ENCODE measurements at places on chromosomes 12 and 14.

GRCh38 chr12:6345319-6346091 lies 3.6 kb upstream of the TNFRSF1A start:
- peak; percentile 88 for DNase-seq

DNA sequence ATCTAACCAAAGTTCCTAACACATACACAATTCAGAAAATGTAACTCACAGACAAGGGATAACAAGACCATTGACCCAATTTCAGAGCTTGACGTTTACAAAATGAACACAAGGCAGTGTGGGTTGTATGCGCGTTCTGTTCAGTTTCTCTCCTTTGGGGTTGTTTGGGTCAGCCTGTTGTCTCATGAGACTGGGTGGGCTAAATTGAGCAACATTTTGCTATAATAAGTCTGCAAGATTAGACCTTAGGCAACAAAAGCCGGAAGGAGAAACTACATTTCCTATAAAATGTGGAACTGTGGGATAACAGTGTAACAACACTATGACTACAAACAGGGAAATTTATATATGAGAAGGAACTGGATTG lies 18.8 kb upstream of the LTA4H start:
- DNase-seq = no peak

DNA sequence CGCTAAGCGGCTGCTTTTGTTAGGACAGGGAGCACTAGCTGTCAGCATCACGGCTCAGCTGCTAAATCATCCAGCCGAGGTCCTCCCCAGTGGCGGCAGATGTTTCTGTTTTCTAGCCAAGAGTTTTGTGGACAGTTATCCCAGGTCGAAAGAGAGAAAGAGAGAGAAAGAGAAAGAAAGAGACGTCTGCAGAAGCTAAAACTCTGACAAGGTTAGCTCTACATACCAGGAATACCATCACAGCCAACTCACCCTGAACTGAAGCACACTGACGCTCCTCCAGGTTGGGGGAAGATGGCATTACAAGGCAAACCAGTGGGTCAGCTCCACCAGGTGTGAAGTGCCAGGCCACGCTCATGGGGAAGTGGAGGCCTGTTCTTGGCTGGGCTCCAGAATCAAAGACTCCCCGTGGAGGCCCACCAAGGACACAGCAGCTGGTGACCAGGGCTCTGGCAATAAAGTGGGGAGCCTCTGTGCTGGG lies 64.9 kb upstream of the DICER1 start:
- no peak for DNase-seq

- peak; percentile 96 for DNase-seq
These were observed 145.0 kb downstream of the PRKCH start for GRCh38 chr14:61466249-61466904.

GRCh38 chr12:22002430-22002829 lies 43.6 kb upstream of the CMAS start:
- DNase-seq = no peak

DNA sequence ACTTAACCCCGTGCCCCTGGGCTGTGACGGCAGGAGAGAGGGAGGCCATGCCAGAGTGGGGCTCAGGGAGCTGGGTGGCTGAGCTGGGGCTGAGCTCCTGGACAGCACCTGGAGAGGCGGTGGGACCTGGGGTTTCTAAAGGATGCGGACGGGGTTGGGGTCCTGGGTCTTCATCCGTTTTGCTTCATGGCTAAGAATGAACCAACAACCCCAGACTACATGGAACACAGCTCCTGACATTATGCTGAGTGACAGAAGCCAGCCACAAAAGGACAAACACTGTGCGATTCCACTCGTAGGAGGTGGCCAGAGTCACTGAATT lies 60.6 kb downstream of the NCOR2 start:
- DNase-seq = no peak

DNA sequence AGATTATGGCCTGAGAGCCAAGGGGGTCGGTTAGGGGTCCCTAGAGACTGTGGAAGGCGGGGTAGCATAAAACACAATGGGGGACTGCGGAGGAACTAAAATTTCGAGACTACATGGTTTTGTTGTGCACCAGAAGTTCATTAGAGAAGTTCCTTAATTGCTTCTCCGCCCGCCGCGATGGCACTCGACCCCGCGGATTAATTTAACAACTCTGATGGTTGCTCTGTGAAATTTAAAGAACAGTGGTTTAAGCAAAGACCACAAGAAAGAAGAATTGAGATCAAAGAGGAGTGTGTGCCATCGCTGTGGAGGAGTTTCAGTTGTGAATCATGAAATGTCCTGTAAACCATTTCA lies 1.4 kb upstream of the CCDC88C start:
- no peak for DNase-seq

GRCh38 chr12:30962047-30962446 lies 35.5 kb downstream of the TSPAN11 start:
- DNase-seq = no peak

DNA sequence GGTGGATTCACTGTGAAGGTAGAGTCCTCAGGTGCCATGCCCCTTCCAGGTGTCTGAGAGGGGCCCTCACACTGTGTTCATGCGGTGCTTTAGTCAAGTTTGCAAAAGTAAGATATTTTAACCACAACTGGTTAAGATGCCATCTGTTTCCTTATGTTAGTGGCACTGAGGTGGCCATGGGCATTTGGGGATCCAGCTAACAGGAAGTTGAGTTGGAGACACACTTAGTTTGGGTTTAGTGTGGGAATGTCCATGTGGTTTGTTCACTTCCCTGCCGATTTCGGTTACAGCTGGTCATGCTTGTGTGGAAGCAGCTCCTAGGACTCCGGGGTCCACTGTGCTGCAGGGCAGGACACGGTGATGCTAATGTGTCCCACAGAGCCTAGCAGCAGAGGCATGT lies 17.3 kb upstream of the ABHD12B start:
- no peak for DNase-seq

DNA sequence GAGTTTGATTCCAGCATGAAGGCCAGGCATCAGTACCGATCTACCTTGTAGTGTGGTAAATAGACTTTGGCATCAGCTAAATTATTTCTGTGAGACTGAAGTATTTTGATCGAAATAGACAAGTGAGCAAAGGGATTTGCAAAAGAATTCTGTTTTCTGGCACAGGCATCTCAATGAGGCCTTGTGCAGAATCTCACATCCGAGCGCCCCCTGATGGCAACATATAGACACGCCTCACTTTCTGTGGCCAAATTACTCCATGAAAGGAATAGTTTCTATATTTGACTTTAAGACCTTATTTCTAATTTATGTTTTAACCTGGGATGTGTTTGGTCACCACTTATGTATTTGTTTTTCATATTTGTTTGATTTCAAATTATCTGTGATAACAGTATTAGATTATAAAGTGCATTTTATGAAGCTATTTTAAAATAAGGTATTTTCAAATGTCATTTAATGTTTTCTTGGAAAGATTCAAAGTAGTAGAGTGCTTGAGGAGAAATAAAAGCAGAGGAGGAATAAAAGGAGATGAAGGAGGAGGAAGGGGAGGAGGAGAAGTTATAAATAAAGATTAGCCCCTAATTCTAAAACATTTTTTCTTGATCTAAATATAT lies 731.9 kb downstream of the NRXN3 start:
- DNase-seq = peak; percentile 58

GRCh38 chr12:89278862-89279261 lies 73.4 kb downstream of the DUSP6 start:
- no peak for DNase-seq

DNA sequence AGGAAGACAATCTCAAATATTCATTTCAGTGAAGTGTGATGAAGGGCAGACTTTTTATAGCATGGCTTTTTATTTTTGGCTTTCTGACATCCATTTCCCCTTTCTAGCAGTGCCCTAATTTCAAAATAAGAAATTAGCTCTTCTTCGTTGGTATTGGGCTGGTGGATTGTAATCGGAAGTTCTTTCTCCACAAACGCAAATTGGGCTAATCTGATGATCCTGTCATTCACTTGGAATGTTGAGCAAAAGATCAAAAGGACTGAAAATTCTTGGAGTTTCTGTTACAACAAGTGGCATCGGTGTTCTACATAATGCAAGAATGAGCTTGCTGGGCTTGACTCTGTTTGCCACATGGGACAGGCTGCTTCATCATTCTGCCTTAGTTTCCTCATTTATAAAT lies 1182.8 kb downstream of the FLRT2 start:
- no peak for DNase-seq

GRCh38 chr12:119565404-119565803 lies 28.2 kb upstream of the TMEM233 start:
- no peak for DNase-seq

GRCh38 chr14:79352076-79352630 lies 859.2 kb downstream of the DIO2 start:
- no peak for DNase-seq

- peak; percentile 19 for DNase-seq
These were observed 199.2 kb upstream of the EEA1 start for GRCh38 chr12:93128332-93128707.

- no peak for DNase-seq
These were observed 761.2 kb downstream of the NOVA1 start for GRCh38 chr14:25836636-25837035.

GRCh38 chr12:57583008-57583831 lies 7.8 kb upstream of the PIP4K2C start:
- peak; percentile 79 for DNase-seq

GRCh38 chr14:22887990-22888378 lies 5.0 kb downstream of the REM2 start:
- DNase-seq = no peak

DNA sequence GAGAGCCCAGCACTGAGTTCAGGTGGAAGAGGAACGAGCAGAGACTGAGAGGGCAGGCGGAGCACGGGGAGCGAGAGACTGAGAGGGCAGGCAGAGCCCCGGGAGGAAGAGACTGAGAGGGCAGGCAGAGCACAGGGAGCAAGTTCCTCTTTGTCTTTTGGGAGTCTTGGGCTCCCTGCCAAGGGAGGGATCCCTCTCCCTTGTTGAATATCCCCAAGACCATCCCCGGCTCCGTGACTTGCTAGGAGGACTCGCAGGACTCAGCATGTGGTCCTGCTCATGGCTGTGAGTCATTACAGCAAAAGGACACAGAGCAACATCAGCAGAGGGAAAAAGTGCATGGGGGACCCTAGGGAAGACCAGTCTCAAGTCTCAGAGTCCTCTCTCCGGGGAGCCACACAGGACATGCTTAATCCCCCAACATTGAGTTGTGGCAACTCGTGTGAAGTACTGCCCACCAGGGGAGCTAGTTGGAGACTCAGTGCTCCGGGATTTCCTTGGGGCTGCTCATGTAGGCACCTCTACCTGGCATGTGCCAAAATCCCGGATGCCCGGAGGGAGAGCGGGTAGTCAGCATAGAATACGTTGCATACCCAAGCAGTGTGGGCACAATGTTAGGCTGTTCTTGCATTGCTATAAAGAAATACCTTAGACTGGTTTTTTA lies 81.0 kb downstream of the CCDC92 start:
- peak; percentile 48 for DNase-seq

DNA sequence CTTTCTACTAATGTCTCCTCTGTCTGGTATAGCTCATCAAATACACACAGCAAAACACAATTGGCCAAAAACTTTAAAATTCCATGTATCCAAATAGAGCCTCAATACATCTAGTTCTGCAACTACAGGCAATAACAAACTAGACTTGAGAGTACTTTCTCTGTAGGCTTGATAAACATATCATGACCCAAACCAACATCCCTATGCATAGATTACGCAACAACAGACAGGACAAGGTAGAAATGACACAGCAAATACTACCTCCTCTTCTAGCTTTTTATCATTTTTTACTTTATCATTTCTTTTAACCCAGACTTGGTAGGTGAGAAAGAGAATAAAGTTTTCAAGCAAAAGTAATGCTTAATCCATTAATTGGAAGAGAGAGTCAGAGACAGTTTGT lies 41.8 kb downstream of the EML5 start:
- DNase-seq = peak; percentile 6

DNA sequence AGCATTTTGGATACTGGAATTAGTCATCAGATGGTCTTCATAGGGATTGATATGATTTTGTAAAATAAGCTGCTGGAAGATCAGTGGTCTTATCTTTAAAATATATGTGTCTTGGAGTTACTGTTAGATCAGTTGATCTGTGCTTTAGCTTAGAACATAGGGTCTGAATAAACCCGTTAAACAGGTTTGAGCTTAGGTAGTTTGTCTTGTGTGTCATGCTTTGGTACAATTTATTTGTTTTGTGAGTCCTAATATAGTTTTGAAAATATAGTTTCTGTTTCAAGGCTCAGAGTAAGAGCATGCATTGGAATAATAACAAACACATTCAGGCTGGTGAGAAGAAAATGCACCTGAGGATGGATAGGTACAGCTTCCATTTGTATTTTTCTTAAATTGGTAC lies 505.0 kb downstream of the SLC16A7 start:
- DNase-seq = no peak

- no peak for DNase-seq
These were observed 14.6 kb downstream of the CMKLR1 start for GRCh38 chr12:108324351-108325017.

DNA sequence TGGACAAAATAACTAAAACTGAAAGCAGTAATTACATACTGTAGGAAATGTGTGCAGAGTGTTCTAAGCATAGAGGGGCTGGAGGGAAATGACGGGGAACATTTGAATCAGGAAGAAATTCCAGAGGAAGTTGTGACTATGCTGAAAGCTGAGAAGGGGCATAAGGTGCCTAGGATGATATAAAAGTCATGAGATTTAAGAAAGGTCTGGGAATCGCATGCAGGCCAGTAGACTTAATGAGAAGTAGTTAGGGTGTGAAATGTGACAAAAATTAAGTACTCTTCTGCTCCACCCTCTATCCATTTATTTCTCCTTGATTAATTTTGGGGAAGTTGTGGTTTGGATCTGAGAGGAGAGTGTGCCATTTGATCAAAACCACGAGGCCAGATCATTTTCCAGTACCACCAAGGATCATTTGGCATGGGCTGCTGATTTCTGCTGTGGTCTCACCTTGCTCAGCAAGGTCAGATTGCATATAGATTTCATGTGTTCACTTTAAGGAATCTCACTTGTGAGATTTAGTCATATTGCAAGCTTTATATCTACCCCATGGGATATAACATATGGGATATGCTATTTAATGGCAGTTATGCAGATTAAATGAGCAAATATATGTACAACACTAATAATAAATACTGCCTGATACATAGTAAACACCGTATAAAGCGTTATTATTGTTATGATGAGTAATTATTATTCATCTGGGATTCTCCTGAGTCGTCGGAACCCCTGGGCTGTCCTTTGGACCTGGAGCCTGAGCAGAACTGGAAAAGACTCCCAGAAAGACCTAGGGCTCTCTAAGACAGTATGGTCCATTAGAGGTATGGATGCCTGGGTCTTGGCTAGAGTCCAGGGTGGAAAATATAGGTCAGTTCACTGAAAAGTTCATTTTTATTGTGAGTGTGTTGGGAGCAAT lies 72.3 kb downstream of the SRGAP1 start:
- DNase-seq = peak; percentile 48

GRCh38 chr14:49280566-49280965 lies 305.6 kb downstream of the RPS29 start:
- DNase-seq = no peak

- DNase-seq = no peak
These were observed 8.9 kb upstream of the RBM25 start for GRCh38 chr14:73049428-73049827.

- no peak for DNase-seq
These were observed 81.2 kb downstream of the RIMBP2 start for GRCh38 chr12:130634866-130635265.

- peak; percentile 74 for DNase-seq
These were observed at the start of gene OAS1 for GRCh38 chr12:112906712-112907414. Gene OAS1 (plus strand): TSS chr12:112906962. CDS start chr12:112907040, 78 bp downstream.

GRCh38 chr14:33745163-33745562 lies 205.7 kb downstream of the EGLN3 start:
- DNase-seq = no peak
